ENCODE measurements at places on chromosomes 12 and 14.

GRCh38 chr14:92340931-92341330, 18.0 kb downstream of the SLC24A4 start:
- no peak for DNase-seq

DNA sequence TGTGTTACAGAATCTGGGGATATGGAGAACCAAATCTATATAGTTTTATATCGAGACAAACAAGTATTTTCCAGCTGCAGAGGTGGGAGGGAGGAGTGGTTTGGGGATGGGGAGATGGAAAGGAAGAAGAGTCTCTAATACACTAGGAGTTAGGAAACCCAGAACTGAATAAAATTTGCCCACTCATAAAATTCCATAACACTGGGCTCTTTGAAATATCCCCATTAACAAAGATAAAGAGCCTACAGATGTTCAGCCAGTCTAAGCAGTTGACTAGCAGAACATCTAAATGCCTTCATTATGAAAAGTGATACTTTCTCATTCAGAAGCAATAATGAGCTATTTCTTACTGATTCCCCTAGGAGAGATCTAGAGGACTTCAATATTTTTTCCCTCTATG, 151.7 kb upstream of the GZMB start:
- DNase-seq: no peak

DNA sequence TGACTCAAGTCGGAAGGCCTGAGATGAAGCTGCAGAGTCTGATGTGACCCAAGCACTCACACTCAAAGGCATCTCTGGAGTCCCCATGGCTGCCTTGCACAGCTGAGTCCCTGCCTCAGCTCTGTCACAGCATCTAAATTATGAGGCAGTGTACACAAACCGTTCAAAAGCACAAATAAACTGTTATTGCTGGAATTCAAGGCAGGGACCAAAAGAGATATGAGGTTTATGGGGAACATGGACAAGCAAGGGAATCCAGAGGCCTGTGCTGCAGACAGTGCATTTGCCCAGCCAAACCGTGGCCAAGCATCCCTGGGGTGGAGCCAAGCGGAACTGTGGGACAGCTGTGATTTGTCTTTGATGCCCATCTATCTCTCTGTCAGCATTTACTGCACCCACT, 91.3 kb downstream of the RPS29 start:
- DNase-seq: no peak

DNA sequence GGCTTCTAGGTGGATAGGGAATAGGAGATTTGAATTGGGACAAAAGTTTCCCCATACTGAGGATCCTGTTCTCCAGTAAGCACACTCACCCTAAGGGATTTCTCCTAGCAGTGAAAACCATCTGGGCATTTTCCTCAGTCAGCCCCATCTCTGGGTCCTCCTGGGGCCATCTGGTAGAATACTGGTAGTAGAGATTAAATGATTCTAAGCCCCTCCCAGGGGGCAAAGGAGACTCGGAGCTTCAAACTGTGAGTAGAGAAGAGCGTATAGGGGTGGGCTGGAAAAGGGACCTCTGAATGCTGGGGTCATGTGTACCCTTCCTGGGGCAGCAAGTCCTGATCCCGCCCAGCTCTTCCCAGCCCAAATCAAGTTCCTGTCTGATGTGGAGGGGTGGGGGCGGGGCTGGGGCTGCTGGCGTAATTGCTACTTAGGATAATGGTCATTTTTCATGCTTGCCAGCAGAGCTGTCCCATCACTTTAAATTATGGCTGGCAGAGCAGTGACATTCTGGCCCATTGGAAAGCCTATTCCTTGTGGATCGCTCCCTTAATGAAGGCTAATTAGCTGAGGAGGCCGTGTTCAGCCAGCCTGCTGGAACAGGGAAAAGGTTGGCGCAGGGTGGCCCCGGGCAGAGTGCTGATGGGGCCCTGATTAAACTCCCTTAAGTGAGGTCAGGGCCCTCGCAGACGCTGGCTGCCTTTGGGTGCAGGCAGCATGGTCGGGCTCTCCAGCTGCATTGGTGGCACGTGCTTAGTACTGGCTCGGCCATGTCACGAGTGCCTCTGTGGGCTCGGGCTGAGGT, 127.8 kb downstream of the TSPAN9 start:
- no peak for DNase-seq

DNA sequence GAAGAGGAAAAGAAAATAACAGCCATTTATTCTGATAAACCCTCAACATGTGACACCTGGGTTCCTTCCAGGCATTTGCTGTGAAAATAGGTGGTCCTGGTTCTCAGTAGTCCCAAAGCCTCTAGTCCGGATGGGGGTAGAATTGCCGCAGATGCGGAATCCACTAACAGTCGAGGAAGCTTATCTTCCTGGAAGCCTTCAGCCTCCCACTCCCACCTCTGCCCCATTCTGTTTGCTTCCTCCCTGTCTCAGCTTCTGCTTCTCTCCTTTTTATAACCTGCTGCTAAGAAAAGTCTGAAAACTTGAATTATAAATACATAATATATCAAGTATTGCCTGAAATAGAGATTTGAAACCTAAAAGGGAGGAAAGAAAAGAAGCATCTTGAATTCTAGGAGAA, 14.0 kb upstream of the MAP3K9 start:
- DNase-seq: no peak

Data from KG1 (cell line).